Brain microvascular endothelial cell (primary cell): ENCODE measurements at places on chromosomes 12 and 14.

DNA sequence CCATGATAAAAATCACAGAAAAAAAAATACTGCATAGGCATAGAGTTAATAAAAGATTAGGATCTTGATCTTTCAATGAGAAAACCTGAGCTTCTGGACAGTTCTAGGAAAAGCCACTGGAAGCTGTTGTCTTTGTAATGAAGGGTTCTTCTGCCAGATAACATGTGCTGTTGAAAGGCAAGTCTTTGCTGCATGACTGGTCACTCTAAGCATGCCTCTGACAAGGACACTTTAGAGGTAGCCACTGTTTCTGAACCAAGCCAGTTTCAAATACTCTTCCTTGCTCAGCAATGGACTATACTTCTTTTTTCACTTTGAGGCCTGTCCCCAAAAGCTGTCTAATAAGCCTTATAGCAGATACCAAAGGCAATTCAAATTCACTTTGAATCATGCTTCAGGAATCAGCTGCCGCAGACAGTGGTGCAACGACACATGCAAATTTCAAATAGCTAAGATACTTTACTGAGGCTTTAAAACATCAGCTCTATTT lies 70.2 kb downstream of the BTG1 start:
- peak; percentile 74 for DNase-seq

- peak; percentile 72 for DNase-seq
Observed at GRCh38 chr12:22443379-22444316, 100.7 kb downstream of the C2CD5 start.

DNA sequence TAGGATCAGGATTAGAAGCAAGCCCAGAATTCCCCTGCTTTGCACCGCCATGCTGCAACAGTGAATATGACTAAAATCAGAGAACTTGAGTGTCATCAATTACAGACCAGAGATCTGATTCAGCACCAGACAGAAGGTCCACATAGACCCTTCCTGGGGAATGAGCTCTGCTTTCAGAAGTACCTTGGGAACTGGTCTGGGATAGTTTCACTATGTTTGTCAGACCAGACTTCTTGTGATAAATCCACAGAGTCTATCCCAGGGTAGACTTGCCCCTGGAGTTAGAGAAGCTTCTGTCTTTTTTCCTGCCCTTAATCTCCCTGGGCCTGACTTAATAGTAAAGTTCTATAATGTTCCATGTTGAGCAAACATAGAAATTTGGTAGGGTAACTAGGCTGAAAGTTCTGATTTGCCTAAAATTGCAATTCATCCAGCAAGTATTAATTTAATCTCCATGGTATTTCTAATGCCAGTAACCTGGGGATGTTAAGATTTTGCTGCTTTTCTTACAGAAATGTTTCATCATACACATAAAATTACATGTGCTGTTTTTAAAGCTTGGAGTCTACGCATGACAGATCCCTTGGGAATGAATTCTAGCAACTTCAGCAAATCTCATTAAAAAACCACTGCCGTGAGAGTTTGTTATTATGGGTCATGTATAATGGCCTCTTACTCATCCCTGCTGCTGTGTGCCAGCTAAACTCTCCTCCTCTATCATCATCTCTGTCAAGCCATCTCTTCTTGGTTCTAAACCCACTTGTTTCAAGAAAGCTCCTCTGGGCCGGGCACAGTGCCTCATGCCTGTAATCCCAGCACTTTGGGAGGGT lies 61.3 kb upstream of the METAP2 start:
- DNase-seq, result peak; percentile 83

DNA sequence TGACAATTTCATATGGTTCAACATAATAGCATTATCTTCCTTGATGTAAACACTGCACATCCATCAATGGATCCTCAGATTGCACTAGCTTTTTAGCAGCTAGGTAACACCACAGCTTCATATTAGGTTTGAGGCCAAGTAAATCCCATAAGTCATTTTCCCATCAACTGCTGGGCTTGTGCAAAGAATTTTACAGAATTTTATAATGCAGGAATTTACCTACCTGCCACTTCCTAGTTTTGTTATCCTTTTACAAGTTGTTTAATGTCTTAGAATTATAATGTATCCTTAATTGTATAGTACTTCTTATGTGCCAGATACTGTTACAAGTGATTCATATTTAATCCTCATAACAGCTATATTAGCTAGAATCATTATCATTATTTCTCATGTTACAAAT lies 36.4 kb downstream of the CPNE8 start:
- DNase-seq, result no peak

DNA sequence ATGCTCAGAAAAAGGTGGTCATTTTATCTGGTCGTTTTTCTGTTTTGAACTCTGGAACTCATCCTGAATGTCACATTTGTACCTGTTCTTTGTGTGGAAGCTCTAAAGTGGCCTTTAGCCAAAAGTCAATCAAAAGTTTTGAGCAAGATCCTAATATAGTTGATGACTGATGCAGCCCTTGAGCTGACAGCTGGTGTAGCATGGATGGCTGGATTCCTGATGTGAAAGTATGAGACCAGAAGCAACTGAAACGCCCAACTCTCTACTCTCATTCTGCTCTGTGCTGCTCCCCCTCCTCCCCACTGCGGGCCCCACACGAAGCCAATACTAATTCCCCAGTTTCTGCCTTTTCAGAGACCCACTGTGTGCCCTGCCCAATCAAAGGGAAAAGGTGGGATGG lies 10.3 kb upstream of the MYH7 start:
- DNase-seq, result no peak

GRCh38 chr12:28603801-28604200 lies 413.5 kb downstream of the CCDC91 start:
- DNase-seq, result no peak
